Keratinocyte (primary cell): ENCODE measurements at places on chromosomes 12 and 14.

GRCh38 chr12:53798575-53798974 lies 46.8 kb upstream of the CISTR start:
- no peak for DNase-seq

GRCh38 chr12:132837693-132838409 lies 9.2 kb upstream of the GOLGA3 start:
- DNase-seq, result no peak

DNA sequence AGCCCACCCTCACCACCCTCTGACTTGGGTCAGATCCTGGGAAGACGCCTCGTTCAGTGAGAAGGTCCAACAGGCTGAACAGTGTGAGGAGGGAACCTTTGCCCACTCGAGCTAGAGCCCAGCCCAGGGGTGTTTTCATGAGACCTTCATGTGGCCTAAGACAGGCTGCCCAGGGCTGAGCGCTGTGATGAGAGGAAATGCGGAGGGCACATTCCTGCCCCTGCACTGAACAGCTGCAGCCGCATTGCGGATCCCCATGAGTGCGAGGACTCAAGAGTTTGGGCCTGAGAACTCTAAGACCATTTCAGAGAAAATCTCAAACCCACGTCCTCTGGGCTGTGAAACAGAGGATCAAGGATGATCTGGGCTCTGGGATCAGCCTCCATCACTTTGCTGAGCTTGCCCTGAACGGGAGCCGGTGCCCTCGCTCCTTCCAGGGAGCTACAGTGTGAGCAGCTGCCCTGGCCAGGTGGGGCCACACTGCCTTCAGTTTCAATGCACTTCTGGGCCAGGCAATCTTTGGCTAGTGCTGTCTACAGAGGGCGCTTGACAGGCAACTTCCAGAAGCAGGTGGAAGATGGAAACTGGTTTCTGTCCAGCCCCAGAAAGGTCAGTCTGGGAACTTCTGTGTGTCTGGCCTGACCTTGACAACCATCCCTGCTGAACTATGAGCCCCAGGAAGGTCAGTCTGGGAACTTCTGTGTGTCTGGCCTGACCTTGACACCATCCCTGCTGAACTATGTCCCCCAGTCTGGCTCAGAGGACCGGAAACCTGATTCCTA lies 43.5 kb upstream of the P2RX7 start:
- DNase-seq, result no peak

DNA sequence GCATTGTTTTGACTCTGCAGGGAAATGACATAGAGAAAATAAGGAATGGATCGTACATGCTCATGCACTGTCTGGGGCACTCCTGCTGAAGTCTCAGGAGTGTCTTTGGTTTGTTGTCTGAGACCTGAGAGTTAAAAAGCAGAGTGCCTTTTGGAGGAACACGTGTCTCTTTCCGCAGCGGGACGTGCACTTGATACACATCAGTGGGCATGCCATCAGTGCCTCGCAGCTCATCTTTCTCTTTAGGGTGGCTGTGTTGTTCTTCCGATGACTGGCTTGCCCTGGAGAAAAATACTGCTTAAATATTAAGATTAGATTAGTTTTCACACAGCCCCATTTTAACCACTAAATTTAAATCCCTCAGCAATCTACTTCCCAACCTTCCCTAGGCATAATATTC lies 835.9 kb downstream of the DIO2 start:
- no peak for DNase-seq

- no peak for DNase-seq
These were observed 234.1 kb downstream of the GALC start for GRCh38 chr14:87758876-87759275.
